CD4-positive, alpha-beta T cell treated with Interleukin-6 at 100 ng/mL for 8 hours (primary cell): ENCODE measurements at places on chromosomes 7 and 10.

- DNase-seq: no peak
Measured at GRCh38 chr10:26697922-26698608, 564 bp downstream of the PDSS1 start.

- no peak for DNase-seq
Measured at GRCh38 chr7:23662124-23662983, 17.6 kb upstream of the FAM221A start.

DNA sequence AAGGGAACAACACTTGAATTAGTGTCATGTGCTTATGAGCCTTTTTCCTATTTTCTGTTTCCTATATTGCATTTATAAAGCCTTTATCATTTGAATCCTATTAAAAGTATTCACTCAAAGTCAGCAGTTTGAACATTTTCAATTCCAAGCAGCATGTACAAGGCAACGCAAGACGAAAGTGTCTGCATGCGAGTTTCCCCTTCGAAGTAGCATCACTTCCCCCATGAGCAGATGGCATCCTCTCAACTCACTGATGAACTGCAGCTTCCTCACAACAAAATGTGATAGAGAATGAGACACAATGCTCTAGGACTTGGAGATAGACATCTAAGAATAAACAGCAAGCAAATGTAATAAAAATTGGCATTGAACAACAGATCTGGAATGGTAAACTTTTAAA, 270.7 kb downstream of the PRPF18 start:
- no peak for DNase-seq

- no peak for DNase-seq
Measured at GRCh38 chr7:112806156-112806555, 16.0 kb upstream of the TMEM168 start.

- DNase-seq: no peak
Measured at GRCh38 chr10:32244421-32245207, 102.3 kb downstream of the EPC1 start.

- DNase-seq: no peak
Measured at GRCh38 chr7:144629011-144629410, 206.8 kb downstream of the TPK1 start.
